NCI-H1092 (cell line): ENCODE measurements at places on chromosomes 7 and 10.

DNA sequence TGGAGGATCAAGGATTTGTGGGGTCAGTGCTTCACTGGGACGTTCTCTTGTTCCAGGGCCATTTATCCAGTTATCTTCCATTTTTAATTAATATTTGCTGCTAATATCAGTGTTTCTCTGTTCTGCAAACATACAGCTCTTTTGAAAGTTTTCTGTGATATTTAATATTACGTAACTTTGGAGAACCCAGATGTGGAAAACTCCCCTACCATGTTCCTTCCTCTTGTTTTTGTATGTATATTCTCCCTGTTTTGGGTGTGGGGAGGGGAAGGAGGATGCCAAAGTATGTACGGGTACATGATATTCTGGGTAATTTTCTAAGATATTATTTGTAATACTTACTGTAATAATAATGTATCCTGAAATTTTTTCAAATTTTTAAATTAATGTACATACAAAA, 55.9 kb downstream of the MYO3A start:
- DNase-seq = no peak

- peak; percentile 7 for DNase-seq
These were observed 410.0 kb downstream of the HTR7 start for GRCh38 chr10:90447831-90448230.

GRCh38 chr10:3476186-3476585, 303.6 kb upstream of the PITRM1 start:
- DNase-seq = no peak

- DNase-seq = no peak
These were observed 8.4 kb downstream of the SFRP5 start for GRCh38 chr10:97763411-97763810.

DNA sequence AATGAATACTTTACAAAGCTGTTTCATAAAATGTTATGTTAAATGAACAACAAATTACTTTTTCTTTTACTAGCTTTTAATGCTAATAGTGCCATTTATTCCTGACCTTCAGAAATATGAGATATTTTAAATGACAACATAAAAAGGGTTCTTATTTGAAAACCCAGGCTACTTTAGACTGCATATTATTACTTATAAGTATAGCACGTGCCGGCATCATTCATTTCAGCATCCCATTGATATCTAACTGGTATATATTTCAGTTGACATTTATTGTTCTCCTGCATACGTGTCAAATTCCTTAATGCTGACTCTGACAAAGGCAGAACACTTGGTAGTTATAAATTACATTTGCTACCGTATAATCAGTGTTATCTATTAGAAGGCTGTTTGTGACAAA, 35.3 kb downstream of the PNLIPRP2 start:
- DNase-seq = no peak

GRCh38 chr10:60930237-60930636, 13.7 kb downstream of the RHOBTB1 start:
- no peak for DNase-seq

GRCh38 chr10:69715156-69715898, 85.3 kb downstream of the FAM241B start:
- no peak for DNase-seq

GRCh38 chr10:127947211-127947610, 40.3 kb downstream of the PTPRE start:
- DNase-seq = no peak

- no peak for DNase-seq
These were observed 48.8 kb downstream of the ARHGAP22 start for GRCh38 chr10:48556065-48556464.

DNA sequence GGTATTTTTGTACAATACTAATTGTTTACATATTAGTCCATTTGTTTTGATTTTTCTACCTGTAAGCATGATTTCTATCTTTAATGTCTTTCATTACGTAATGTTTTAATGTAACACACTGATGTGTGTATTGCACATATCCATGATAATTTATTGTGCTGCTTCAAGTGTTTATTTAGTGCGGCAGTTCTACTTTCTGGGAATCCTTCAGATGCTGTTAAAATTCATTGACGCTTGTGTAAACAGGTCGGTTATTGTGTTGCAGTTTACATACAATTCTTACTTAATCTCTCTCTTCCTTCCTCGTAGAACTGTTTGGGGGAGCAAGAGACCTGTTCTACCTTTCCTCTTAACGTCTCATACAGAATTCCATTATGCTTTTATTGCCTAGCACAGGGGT, 6.9 kb downstream of the TMEM60 start:
- DNase-seq = peak; percentile 8

GRCh38 chr10:123027861-123028260, 19.1 kb downstream of the ACADSB start:
- no peak for DNase-seq

- peak; percentile 24 for DNase-seq
These were observed 74.8 kb downstream of the HIPK2 start for GRCh38 chr7:139702811-139703486.

DNA sequence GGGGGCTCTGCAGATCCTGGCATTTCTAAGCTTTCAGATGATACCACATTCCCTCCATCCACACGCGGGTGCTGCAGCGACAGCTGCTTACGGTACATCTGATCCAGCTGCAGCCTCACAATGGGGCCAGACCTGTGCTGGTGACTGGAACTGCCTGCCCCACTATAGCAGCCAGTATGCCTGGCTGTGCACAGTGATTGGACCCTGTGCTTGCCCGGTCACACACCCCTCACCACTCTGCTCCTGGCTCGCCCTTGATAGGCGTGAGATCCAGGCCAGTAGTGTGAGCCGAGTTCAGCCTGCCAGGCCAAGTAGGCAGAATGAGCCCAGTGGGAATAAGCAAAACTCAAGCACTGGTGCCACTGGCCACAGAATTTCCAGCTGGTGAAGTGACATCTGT, 164.8 kb downstream of the NRBF2 start:
- DNase-seq = no peak

- no peak for DNase-seq
These were observed 51.7 kb downstream of the LAMB1 start for GRCh38 chr7:107951172-107951787.

DNA sequence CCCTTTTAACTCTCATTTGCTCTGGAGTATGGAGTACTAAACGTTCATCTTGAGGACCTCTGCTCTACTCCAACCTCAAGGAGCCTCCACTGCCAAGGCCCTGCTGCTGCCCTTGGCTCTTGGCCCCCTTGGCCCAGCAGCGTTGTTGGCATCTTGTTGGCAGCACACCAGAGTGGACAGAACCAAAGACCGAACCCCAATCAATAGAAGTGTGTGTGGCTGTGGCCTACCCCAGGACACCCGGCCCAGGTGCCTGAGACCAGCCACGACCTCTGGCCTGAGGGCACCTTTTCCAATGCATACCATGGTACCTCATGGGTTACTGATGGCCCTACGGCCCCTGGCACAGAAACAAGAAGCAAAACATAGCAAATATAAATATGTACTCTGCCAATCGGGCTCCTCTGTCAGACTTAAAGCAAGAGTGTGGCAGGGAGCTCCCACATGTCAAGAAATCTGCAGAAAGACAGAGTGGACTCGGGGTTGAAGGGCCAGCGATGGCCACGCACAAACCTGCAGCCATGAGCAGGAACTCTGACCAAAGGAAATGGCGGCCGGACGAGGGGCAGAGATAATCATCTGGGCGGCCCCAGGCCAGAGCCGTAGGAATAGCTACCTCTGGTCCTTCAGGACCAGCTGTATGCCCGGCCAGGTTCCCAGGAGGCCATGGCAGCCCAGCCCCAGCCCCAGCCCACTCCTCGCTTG, 2.9 kb downstream of the NPC1L1 start:
- DNase-seq = no peak

- no peak for DNase-seq
These were observed 120.5 kb downstream of the FANK1 start for GRCh38 chr10:126016882-126017281.

DNA sequence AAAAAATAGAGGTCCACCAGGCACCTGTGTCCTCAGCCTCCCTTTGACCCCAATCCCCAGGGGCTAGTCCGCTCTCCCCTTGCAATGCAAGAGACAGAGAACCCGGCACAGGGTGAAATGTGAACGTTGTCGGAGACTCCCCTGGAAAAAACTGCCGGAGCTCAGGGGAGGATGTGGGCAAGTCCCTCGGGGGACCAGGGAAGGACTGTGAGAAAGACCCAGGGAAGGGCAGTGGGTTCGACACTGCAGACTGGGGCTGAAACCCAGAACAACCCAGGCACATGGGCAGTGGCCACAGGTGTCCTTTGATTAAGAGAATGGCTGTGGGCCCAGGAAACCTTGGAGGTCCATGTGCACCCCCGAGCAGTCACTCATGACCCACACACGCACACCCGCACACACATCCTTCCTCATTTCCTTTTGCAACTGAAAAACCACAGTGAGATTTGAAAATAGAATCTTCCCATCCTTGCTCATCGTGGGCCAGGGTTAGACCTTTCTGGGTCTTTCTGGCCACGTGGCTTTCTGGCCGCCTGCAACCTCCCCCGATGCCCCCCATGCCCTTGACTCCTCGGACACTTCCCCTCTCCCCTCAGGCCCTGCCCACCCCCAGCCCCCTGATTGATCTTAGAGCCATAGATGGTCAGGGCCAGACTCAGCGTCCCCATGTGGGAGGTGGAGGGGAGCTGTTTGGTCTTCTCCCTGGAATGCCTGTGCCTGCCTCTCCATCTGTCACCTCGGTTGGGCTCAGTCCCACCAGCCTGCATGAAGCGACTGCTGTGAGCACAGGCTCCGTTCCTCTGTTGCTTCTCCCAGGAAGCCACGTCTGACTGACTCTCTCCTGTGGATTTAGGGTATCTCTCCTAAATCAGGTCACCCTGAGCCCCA, 7.9 kb downstream of the LAT2 start:
- DNase-seq = no peak

DNA sequence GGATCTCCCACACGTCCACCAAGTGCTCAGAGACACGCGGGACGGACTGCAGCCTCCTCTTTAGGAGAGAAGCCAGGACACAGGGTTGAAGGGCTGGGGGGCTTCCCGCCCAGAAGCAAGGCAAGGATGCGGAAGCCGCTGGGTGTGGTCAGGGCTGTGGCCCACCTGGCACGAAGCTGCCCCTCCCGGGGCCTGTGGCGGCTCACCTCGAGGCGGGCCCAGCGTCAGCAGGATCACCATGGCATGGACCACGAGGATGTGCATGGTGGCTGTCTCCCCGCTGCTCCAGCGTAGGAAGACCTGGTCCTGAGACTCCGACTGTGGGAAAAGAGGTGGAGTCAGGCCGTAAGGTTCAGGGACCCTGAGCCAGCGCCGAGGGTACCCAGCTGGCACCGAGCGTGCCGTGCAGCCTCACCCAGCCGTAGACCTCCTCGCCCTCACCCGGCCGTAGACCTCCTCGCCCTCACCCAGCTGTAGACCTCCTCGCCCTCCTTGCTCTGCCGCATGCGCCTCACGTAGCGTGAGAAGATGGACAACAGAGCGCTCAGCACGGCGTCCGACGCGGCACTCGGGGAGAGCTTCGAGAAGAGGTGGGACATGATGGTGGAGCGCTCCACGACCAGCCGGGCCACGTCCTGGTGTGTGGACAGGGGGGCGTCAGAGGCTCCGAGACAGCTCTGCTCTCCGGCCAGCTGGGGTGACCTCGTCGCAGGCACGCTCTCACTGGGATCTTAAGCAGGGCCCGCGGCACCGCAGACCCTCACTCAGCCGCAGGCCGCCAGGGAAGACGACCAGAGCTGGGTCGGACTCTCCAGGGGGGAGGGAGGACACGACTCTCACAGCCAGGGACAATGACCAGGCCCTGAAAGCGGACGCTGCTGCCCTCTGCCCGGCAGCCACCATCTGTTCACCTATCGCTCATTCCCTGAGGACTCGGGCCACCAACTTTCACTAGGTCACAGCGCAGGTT, 20.4 kb downstream of the INTS1 start:
- DNase-seq = no peak

DNA sequence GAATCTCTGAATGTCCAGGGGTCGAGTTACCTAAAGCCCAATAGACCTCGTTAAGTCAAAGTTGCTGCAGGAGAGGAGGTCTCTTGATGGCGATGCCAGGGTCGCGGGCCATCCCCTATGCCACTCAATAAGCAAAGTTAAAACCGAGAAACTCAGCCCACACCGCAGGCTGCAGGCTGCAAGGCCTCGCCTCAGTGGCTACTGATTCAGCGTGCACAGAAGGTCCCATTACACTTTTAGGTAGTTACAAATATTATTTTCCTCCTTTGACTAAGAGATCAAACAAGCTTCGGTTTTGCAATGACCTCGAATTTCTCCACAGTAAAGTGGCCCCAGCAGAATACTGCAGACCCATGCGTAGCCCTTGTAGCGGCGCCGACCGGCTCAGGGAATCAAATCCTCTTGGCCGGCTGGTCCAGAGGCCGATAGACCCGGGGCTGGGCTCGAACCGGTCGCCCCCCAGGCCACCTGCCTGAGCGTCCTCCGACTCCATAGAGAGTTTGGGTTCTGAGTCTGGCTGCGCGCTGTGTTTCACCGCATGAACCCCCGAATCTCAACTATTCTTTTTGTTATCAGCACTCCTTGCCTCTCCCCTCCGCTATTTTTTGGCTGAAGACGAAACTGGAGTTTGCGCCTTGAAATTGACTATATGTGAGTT, 2.3 kb downstream of the C1QL3 start:
- no peak for DNase-seq

- DNase-seq = no peak
These were observed 22.6 kb upstream of the AKR1C3 start for GRCh38 chr10:5071411-5072198.

DNA sequence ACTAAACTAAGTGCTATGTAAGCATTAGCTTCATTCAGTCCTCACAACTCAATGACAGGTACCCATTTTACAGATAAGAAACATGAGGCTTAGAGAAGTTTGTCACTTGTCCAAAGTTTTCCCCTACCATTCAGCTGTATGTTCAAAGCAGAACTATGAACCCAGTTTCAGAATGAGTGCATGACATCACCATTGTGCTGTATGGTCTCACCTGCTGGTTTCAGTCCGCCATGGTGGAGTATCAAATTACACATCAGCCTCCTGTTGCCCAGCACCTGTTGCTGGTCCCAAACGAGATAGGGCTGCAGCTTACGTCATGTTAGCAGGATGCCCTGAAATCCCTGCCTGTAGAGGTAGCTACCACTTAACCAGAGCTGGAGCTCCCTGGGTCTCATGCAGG, 95.0 kb downstream of the DYNC1I1 start:
- DNase-seq = peak; percentile 46

- DNase-seq = no peak
These were observed 8.2 kb upstream of the NRG3 start for GRCh38 chr10:81866753-81867152.

GRCh38 chr7:149060156-149060555, 30.4 kb downstream of the ZNF786 start:
- no peak for DNase-seq
